ENCODE measurements at places on chromosomes 11 and 22. TPM values are rescaled to one million over a fixed set of nuclear protein-coding genes. Genes with fewer than 3 reads are reported as not detected.
A peak's percentile ranks its signal among the peaks of the same experiment; 100 is the strongest.

GRCh38 chr11:60769273-60769672 lies 12.6 kb downstream of the MS4A15 start:
- DNase-seq, result no peak

GRCh38 chr11:65886826-65887722 lies 1.2 kb downstream of the FIBP start:
- peak; percentile 34 for DNase-seq

DNA sequence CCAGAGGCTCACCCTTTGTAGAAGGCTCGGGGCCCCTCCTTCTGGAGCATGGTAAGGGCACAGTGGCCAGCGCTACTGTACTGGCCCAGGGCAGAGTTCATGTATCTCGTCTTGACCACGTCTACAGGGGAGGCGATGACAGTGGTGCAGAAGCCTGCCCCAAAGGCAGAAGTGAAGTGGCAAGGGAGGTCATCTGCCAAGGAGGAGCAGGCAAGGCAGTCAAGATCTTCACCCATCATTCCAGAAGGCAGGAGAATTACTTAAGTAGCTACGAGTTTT lies 7.2 kb downstream of the UCP2 start:
- no peak for DNase-seq

OR10A4 gene
- not detected for total RNA-seq

DNA sequence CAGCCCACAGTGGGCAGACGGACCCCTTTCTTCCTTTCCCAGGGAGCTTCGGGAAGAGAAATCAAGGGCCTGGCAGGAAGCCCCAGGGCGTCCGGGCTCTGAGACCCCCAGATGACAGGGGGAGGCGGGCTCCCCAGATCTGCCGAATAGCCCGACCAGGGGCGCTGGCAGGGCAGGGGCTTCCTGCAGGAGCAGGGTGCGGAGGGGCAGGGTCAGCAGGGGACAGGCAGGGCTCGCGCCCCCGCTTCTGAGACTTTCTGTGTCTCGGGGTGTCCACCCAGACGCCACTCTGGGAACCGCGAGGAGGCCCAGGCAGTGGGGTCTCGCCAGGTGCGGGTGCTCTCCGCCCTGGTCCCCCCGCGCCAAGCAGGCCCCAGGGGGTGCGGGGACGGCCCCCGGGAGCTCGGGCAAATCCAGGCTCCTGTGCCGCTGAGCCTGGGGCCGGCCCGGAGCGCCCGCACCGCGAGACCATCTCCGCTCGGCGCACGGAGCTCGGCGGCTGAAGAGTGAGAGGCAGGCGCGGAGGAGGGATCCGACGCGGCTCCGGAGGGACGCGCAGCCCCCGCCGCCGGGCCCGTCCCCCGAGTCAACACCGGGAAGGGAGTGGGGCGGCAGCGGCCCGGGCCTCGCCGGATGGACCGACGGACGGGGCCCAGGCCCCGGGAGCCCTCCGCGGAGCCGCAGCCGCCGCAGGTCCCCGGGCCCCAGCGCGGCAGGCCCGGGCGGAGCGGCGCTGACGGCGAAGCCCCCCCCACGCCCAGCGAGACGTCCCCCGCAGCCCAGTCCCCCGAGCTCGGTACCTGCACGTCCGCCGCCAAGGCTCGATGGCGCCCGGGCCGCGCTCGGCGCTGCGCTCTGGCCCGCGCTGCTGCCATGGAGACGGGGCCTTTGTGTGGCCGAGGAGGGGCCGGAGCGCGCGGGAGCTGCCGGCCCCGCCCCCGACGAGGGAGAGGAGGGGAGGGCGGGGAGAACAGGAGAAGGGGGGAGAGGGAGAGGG lies at the start of gene PLXNB2:
Gene PLXNB2 (minus strand): TSS at position 894 of the 997 bp plus-strand sequence. CDS start 17,062 bp downstream, outside the sequence.
- DNase-seq, result peak; percentile 89

SHANK2 gene
- total RNA-seq, result not detected

DNA sequence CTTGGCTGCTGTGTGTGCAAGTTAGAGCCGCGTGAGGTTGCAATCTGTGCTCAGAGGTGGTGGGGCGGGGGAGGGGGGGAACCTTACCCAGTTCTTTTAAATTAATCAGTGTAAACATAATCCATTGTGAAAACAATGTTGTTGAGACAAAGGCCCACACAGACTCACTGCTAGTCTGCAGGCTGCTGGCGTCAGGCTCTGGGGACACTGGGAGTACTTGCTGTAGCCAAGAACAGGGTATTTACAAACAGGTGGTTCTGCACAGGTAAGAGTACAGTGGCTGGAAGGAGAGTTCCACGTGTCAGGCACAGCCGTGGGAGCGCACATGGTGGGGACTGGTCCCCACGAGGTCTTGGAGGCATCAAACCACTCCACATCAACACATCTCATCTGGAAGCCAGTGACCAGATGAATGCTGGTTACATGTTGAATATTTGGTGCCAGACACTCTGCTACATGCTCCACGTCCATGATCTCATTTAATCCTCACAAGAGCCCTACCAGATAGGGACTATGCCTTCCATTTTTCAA lies 27.4 kb downstream of the SCUBE1 start:
- no peak for DNase-seq

GPR83 gene
- not detected for total RNA-seq

TBX10 gene
- total RNA-seq, result not detected

TIGD3 gene
- 0.11 TPM for total RNA-seq

KLHL35 gene
- not detected for total RNA-seq

GRCh38 chr22:42342426-42343120 lies 72.1 kb upstream of the TCF20 start:
- DNase-seq, result no peak

DNA sequence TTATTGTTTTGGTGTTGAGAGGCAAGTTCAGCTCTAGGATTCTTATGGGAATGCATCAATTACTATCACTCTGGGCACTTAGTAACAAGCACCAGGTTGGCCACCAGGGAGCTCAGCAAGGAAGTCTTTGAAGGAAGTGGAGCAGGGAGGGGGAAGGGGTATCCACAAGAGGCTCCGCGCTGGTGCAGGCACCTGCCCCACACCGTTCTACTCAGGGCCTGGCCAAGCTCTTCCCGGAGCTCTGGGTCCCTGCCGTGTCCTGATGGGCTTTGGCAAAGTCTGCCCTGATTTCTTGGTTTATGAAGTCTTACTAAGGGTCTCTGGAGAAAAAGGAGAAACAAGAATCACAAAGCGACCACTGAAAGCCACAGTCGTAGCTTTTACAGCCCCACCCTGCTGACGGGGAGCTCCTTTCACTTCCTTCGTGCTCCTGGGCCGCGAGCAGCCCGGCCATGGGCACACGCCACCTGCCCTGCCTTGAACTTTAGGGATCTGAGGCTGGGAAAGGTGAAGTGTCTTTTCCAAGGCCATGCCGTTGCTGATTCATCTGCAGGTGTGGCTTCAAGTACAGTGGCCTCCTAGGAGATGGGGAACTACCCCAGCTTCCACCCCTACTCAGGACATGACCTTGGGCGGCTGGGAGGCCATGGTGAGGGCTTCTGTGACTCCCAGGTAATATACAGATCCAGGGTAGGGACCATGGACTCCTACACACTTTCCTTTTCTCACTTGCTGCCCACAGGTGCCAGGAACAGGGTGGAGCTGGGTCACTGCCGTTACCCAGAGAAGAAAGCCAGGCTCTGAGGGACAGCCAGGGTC lies 15.9 kb upstream of the LRRC32 start:
- DNase-seq, result no peak

SAA4 gene
- total RNA-seq, result not detected

GRCh38 chr11:75275581-75275980 lies 35.0 kb downstream of the TPBGL start:
- no peak for DNase-seq

GRCh38 chr11:33347490-33348125 lies 90.4 kb downstream of the HIPK3 start:
- no peak for DNase-seq

- no peak for DNase-seq
Measured at GRCh38 chr11:88119561-88119960, 55.7 kb downstream of the RAB38 start.

DNA sequence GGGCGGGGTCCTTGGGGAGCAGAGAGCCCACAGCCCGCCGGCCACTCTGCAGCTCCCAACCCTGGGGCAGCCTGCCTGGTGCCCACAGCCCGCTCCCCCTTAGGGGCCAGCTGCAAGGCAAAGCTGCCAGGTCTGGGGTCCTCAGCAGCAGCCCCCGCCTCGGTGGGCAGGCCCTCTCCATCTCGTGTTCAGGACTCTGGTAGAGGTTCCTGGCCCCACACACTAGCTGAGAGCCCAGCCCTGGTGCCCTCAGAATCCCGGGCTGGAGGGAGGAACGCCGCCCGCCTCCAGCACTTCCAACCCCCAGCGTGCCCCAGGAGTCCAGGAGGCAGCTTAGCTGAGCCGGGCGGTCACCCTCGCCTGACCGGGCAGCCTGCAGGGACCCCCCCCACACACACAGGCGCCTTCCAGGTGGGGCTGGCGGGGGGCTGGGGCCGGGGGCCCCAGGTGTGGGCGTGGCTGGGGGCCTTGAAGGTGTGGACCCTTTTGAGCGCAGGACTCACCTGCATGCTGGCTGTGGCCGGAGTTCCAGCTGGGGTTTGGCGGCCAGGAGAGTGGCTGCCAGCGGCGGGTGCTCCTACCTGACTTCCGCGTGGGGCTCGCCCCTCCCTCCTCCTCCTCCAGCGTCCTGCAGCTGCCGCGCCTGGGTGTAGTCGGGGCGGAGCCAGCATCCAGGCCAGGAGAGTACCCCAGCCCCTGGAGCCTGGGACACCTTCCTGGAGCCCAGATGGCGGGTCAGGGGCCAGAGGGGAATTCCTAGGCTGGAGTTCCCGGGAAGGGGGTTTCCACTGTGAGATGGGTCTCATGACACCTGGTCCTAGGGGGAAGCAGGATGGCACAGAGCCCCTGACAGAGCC lies at the start of gene ANO9:
Gene ANO9 (minus strand): TSS at position 594 of the 857 bp plus-strand sequence. CDS start 85 bp downstream, at position 509.
- no peak for DNase-seq

FAM227A gene
- total RNA-seq, result 2.9 TPM
